HEK293T (cell line): ENCODE measurements at places on chromosomes 16 and 17.

DNA sequence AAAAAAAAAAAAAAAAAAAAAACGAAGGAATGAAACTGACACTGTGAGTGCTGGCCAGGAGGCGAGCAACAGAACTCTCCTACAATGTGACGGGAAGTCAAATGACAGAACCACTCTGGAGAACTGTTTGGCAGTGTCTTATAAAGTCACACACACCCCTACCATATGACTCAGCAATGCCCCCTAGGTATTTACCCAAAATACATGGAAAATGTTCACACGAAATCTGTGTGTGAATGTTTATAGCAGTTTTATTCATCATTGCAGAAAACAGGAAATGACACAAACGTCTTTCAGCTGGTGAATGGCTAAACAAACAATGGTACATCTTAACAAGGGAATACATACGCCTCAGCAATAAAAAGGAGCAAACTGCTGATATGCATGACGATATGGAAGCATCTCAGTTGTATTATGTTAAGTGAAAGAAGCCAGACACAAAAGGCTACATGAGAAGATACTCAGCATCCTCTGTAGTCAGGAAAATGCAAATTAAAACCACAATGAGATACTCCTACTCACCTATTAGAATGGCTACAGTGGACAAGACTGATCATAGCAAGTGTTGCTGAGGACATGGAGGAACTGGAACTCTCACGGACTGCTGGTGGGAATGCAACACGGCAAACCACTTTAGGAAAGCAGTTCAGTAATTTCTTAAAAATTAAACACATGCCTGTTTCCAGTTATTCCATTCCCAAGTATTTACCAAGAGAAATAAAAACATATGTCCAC is 74.7 kb downstream of the TBC1D16 start:
- DNase-seq, result no peak

- DNase-seq, result no peak
Measured at GRCh38 chr16:3135126-3135715, 392 bp downstream of the ZNF213 start.

DNA sequence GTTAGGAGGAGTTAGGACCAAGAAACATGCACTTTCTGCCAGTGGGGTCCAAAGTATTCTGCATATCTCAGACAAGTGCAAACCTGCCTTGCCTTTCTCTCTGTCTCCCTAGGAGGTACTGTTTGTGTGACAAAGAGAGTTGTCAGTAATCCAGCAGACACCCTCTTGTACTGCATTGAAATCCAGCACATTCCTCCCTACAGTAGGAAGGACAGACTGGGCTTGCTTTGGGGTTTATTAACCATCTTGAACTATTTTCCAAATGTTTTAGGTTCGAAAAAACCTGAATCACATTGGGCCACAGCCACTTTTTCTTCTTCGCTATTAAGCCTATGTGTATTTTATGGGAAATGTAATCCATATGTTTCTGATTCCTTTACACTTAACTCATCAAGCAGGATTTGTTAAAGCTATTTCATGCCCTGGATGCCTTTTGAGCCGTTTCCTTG is 204.2 kb upstream of the KCNJ16 start:
- no peak for DNase-seq

- DNase-seq, result no peak
Measured at GRCh38 chr16:12339686-12340085, 363.2 kb downstream of the SNX29 start.

- DNase-seq, result no peak
Measured at GRCh38 chr16:14427371-14427948, 202.6 kb downstream of the PARN start.
